NCI-H146 (cell line): ENCODE measurements at places on chromosomes 1 and 21.

GRCh38 chr1:197799271-197799670, 24.0 kb upstream of the DENND1B start:
- no peak for DNase-seq

- DNase-seq: no peak
Measured at GRCh38 chr1:88454781-88455180, 229.3 kb upstream of the PKN2 start.

GRCh38 chr1:231986631-231987336, 360.2 kb downstream of the DISC1 start:
- DNase-seq: peak; percentile 66

DNA sequence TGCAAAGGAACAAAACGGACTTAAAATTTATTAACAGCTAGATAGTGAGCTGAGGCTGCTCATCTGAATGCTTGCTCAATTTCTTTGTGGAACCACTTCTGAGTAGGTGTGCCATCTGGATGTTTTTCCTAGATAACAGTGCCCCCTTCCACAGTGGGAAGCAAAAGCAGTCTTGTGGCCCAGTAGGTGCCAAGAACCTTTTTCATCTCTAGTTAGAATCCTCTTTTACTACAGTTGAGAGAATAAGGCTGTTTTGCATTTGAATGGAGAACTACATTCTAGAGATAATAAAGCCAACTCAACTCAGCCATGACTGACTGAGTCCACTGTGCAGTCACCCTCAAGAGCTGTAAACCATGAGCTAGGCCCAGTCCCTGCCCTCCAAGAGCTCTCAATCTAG, 13.3 kb downstream of the F3 start:
- no peak for DNase-seq

DNA sequence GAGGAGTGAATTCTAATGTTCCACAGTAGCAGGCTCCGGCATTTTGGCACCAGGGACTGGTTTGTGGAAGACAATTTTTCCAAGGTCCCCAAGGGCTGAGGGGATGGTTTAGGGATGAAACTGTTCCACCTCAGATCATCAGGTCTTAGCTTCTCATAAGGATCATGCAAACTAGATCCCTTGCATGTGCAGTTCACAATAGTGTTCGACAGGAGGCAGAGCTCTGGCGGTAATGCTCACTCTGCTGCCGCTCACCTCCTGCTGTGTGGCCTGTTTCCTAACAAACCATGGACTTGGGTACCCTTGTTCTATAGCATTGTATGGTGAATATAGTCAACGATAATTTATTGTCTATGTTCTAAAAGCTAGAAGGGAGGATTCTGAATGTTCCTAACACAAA, 16.6 kb downstream of the CRNN start:
- no peak for DNase-seq

DNA sequence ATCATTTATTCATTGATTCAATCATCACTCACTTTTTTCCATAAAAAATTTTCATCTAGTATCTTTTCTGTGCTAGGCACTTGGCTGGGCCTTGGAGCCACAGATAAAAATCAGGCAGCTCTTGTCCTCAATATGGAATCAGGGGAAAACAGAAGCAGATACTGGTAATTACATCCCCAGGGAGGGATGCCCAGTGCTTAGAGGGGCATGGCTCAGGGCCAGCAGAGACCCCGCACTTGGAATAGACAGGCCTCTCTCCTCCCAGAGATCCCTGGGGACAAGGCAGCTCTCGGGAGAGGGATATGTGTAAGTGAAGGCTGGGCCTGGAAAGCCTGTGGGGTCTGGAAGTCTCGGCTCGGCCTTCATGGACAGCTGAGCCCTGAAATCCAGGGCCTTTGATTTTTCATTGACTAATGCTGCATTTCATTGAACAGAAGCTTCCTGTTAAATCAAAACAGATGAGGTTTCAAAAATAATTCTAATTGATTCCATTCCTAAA, 180.4 kb downstream of the FOXD2 start:
- no peak for DNase-seq

DNA sequence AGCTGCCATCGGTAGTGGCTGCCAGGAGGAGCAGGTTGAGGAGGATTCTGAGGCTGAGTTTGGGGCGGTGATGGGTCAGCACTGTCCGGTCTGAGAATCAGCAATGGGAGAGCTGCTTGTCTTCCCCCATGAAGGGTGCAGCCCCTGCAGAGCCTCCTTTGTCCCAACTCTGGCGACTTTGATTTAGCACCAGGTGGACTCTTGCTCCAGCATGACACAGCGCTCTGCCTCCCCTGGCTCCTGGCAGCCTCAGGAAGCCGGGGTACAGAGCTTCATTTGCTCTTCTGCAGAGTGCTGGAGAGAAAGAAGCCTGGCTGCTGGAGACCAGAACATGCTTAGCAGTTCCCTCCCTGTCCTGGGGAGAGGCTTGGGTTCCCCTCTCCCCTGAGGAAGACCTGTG, 13.3 kb downstream of the ZDHHC18 start:
- no peak for DNase-seq

DNA sequence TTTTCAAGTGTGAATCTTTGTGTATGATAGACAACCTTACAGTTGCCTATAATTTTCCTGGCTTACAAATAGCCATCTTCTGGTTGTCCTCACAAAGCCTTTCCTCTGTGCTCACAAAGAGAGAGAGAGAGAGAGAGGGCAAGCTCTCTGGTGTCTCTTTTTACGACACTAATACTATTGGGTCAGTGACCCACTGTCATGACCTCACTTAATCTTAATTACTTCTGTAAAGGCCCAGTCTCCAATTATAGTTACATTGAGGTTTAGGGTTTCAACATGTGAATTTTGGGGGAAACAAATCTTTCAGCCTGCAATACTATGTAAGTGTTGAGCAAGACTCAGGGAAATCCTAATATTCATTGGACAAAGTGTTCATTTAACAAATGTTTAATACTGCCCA, 167.4 kb upstream of the COL11A1 start:
- DNase-seq: no peak

GRCh38 chr21:24671901-24672300, 935.4 kb downstream of the MRPL39 start:
- DNase-seq: no peak

DNA sequence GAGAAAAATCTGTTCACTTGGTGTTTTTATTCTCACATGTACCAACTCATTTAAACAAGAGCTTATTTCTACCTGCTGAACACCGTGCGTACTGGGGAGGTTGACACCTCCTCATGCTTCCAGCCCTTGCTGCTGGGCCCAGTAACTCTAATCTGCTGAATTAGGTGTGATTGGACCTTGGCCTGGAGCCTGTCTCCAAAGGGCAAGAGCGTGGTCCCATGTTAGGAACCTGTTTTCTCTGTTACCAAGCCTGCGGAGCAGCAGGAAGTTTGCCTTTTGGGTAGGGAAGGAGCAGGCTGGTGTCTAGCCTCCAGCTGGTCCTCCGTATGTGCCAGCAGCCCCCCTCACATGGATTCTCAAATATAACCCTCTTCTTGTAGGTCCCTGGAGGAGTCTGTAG, 10.9 kb upstream of the SLC27A3 start:
- DNase-seq: no peak

GRCh38 chr21:28444557-28444956, 548.1 kb downstream of the LTN1 start:
- DNase-seq: no peak

GRCh38 chr21:27817074-27817473, 850.2 kb upstream of the ADAMTS5 start:
- DNase-seq: no peak

GRCh38 chr1:157624471-157624870, 26.6 kb upstream of the FCRL4 start:
- no peak for DNase-seq

GRCh38 chr1:12279728-12280464, 50.1 kb downstream of the VPS13D start:
- DNase-seq: no peak

GRCh38 chr1:39407896-39408640, 83.4 kb upstream of the BMP8A start:
- DNase-seq: peak; percentile 41

GRCh38 chr1:88700425-88701013, 16.4 kb downstream of the PKN2 start:
- no peak for DNase-seq

DNA sequence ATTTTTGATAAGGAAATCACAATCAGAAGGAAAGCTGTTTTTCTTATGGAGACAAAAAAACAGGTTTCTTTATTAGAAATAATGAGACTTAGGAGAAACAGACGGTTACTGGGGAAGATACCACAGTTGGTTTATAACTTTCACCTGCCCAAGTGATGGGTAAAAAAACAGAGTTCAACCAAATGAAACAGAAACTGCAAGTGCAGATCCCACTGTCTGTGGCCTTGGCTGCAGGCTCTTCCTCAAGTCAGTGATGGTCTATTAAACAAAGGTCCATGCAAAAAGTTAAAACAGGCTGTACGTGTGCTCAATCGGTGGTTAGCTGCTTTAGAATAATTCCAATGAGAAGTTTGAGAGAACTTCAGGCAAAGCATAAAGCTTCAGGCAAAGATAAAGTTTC, 112.1 kb upstream of the NEGR1 start:
- no peak for DNase-seq

DNA sequence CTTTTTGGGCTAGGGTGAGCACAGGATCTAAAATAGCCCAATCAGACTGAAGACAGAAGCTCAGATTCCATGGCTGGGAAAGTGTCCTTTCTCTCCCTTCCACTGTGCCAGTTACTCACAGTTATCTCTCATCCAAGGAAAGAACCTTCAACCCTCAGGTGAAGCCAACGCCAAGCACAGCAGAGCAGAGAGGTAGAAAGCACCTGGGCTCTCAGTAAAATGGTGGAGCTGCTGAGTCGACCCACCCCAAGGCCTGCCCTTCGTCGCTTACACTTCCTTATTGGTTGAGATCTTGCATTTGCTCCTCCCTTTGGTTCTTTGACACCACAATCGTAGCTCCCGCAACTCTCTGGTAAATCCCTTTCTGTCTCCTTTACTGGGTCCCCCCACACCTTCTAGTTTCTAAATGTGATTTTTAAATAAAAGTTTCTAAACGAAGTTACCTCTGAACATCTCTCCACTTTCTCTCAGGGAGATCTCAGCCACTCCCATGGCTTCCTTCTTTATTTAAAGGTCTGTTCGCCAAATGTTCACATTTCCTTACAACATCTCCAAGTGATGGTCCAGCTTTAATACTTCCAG, 27.5 kb upstream of the SLC30A1 start:
- no peak for DNase-seq

GRCh38 chr1:239268007-239268406, 118.4 kb upstream of the CHRM3 start:
- DNase-seq: no peak

GRCh38 chr1:11256299-11256698, 6.1 kb downstream of the MTOR start:
- DNase-seq: no peak

DNA sequence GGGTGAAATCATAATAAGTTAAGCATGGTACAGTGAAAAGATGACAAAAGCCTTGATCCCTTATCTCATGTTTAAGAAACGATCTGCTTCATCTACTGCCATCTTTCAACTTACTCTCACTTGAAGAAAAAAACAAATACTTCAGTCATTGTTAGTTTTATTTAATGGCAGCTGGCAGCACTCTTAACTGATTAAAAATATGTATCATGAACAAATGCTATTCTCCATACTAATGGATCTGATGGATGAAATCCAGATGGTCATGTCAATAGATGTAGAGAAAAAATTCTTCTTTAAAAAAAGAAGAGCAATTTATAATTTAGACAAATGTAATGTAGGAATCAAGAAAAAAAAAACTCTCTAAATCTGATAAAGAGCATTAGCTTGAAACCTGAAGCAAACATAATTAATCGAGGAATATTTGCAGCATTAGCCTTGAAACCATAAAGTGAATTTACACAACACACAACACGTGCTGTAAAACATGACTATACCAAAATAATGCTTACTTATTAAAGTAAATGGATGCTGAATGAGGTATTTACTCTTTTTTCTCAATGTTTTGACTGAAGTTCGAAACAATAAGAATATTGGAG, 579.0 kb upstream of the ADAMTS5 start:
- no peak for DNase-seq

GRCh38 chr1:67893126-67893495, 59.8 kb upstream of the GNG12 start:
- DNase-seq: peak; percentile 28

DNA sequence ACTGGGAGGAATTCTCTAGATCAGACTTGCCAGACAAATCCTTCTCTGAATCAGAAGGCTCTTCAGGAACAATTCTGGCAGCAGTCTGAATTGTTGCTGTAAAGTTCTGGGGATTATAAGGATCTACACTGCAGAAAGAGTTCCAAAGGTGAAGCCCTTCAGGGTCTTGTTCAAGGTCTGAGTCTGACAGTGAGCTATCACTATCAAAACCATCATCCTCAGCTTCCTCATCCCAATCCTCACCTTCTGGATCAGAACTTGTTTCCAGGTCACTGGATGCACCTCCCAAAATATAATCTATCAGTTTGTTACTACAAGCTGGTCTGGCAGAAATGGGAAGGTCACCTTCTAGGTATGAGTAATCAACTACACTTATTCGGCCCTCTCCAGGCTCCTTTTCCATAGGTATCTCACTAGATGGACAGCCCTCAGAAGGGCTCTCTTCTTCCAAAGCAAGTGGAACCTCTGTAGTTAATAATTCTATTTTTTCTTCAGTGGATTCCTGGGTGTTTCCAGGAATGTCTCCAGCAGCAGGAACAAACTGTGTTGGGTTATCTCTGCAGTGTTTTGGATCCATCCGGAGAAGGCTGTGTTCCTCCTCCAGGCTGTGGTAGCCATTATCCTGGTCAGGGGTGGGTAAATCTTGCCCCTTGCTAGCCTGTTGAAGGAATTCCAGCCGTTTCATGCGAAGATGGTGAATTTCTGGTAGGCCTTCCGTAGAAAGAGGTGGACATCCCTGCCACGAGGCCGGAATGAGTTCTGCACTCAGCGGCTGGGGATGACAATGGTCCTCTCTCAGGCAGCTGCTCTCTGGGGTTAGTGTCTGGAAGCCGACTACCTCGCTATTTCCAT, 1.6 kb downstream of the PPP1R15B start:
- no peak for DNase-seq

DNA sequence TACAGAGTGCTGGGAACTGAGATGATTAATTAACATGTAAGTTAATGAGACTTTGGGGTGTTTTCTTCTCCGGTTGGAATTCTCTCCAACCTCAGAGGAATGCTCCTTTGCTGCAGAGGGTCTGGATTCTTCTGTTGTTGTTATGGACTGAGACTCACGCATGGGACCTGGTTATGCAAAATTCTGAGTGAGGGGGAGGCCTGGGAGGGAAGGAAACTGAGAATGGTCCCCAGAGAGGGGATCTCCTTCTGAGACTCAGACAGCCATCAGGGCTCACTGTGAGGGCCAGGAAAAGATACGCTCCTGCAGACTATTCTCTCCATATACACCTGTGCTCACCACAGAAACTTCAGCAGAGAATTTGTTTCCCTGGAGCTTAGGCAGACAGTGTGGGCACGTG, 56.3 kb downstream of the HTR6 start:
- DNase-seq: no peak

- no peak for DNase-seq
Measured at GRCh38 chr1:105317976-105318375, 1568.3 kb downstream of the AMY1C start.

DNA sequence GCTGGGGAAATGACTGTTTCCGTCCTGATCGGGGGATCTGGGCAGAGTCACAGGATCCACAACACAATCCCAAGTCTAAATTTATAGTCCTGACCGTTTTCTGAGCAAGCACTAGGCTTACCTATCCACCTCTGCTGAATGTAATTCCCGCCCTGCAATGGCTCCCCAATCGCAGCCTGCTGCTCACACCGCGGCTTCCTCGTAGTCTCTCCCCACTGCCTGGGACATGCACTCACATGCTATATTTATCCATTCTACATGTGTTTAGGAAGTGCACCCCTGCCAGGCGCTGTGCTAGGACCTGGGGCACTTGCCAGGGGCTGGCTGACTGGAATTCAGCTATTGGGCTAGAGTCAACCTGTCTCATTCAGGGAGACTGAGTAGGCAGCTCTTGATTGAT, 246.6 kb upstream of the CSF3R start:
- no peak for DNase-seq

GRCh38 chr1:87399264-87399663, 70.6 kb downstream of the LMO4 start:
- peak; percentile 72 for DNase-seq
